ENCODE measurements at places on chromosomes 13 and 19.

DNA sequence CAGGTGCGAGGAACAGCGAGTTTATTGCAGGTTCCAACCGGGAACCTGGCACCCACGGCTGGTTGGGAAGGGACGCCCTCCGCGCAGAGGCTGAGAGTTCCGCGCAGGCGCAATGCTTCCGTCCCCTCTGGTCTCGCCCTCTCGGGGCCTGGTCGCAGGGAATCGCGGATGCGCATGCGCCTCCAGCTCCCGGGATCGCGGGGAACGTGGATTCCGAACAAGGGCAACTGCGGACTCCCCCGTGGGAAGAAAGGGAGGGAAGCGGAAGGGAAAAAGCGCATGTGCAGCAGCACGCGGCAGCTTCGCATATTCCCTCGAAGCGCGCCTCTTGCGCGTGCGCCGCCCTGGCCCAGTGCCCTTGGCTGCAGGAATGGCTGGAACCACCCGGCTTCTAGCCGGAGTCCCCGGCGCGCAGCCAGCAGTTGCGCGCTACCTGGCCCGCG lies 1.1 kb downstream of the TSSK6 start:
- DNase-seq = no peak

DNA sequence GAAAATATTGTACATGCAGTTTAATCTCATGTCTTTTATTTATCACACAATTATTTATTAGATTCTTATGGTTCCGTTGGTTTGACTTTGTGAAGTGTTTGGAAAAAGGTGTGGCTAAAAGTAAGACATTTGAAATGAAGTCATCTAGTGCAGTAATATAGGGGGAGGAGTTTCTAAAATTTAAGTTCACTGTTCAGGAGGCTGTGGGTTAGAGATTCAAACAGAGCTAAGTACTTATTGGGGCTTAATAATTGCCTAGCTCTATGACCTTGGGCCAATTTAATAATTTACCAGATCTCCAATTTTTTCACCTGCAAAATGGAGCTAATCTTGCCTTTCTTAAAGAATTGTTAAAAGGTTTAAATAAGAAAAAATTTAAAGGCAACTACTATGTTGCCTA lies 144.6 kb downstream of the NDFIP2 start:
- DNase-seq = no peak

- peak; percentile 89 for DNase-seq
Observed at GRCh38 chr13:113153810-113154748, 4.4 kb upstream of the PROZ start.

- DNase-seq = peak; percentile 34
Observed at GRCh38 chr19:14433554-14434501, 722 bp downstream of the PKN1 start.

DNA sequence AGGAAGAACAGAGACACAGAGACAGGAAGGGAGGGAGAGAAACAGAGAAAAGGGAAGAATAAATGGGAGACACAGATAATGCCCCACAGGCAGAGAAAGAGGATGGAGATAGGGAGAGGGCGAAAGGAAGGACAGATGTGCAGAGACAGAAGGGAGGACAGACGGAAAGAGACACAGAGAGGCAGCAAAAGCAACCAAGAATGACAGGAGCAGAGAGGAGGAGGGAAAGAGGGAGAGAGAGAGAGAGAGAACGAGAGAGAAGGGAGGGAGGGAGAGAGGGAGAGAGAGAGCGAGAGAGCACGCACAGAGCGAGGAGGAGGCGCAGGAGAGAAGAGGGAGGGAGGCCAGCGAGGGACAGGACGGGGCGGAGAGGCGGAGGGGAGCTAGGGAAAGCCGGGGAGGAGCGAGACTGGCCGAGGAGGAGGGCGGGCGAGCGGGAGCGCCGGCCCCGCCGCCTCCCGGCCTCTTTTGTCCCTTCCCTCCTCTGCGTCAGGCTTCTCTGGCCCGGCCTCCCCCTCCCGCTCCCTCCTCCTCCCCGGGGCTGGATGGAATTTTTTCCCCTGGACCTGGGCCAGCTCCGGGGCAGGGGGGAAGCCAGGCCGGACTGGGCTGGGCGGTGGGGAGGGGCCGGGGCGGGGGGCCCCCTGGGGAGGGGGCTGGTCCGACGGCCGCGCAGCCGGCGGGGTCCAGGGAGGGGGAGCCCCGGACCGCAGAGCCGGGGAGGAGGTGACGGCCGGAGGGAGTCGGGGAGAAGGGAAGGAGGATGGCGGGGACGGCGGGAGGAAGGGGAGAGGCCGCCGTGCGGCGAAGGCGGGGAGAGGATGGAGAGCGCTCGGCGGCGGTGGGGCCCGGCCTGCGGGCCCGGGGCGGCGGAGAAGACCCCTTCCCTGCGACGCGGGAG lies 4.2 kb upstream of the SPACA6 start:
- peak; percentile 99 for DNase-seq

- peak; percentile 41 for DNase-seq
Observed at GRCh38 chr13:94988654-94989053, 276.3 kb upstream of the SOX21 start.

DNA sequence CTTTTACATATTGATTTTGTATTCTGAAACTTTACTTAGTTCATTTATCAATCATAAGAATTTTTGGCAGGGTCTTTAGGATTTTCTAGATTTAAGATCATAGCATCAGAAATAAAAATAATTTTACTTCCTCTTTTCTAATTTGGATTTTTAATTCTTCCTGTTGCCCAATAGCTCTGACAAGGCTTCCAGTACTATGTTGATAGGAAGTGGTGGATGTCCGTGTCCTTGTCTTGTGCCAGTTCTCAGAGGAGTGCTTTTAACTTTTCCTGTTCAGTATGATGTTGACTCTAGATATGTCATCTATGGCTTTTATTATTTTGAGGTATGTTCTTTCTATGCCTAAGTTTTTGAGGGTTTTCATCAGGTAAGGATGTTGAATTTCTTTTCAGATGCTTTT lies 7.7 kb upstream of the KIR2DL4 start:
- DNase-seq = no peak

- DNase-seq = no peak
Observed at GRCh38 chr19:6350688-6351087, 10.6 kb upstream of the CLPP start.

DNA sequence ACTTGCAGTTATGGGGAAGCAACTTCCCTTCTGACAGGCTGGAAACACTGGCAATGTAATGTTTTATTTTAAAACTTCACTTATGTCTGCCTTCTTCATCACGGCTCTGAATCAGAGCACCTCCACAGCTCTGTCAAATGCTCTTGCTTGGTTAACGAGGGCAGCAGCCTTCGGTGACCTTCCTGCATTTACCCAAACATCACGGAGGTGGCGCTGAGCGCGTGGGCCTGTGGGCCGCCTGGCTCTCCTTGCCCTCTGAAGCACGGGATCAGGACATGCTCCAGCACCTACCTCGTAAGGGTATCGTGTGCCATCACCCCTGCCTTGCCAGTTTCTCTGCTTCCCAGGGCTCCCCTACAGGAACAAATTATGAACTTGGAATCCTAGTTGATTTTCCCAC lies 310.0 kb downstream of the TEX29 start:
- DNase-seq = no peak

DNA sequence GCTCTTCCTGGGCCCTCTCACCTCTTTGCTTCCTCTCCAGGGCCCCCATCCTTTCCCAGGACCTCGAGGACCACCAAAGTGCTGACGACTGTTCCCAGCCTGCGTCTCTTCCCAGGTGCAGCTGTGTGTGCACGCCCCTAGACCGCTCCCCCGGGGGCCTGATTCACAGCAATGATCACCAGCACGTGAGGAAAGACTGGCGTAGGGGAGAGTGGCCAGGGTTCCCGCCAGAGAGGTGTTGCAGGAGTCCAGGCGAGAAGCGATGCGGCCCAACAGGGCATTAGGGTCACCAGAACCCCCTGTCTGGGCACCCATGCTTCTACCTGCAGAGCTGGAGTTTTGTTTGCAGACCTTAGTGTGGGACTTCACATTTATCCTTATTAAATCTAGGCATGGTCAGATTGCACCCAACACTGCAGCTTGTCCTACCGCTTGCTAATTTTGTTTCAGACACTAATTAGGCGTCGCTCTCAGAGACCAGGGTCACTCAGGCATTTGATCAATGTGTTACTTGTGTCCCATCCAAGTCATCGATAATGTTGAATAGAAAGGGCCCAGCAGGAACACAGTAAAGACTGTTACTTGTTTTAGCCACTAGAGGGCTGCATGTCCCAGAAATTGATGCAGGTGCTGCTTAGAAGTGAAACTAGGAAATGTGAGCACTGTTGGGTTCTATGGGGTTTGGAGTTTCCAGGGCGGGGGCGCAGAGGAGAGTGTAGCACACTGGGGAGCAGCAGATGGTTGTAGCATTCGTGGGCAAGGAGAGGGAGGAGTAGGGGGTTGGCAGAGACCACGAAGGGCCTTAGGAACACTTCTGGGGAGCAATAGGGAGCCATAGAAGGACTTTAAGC lies 53.2 kb downstream of the CDADC1 start:
- DNase-seq = peak; percentile 88

- DNase-seq = no peak
Observed at GRCh38 chr19:45314708-45315245, 7.9 kb downstream of the CKM start.

DNA sequence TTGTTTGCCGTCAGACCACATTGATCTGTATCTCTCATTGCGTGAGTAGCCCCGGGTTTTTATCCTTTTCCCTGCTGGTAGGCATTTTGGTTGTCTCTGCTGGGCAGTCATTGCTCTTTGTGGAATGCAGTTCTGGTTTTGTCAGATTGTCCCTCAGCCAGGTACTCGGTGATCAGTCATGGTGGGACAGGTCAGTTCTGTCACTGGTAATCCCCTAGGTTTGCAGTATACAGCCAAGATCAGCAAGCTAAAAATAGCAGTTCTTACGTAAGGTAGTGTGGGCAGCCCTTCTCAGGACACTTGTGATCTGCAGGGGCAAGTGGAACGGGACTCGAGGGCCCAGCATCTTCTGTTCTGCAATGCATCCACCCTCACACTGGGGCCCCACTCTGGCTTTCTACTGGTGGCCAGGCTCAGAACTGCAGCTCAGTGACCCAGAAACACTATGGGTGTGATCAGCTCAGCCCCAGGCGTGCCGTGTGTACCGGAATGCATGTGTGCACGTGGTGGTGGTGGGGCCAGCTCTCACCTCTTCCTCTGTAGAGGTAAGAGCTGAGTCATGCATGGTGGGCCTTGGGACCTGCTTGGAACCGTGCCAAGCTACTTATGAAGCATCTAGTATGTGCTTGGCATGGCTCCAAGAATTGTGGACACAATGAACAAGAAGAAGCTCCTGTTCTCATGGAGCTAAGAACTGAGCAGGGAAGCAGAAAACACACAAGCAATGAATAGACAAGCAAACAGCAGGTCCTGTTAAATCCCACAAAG lies 6.3 kb downstream of the PLEKHF1 start:
- DNase-seq = no peak

DNA sequence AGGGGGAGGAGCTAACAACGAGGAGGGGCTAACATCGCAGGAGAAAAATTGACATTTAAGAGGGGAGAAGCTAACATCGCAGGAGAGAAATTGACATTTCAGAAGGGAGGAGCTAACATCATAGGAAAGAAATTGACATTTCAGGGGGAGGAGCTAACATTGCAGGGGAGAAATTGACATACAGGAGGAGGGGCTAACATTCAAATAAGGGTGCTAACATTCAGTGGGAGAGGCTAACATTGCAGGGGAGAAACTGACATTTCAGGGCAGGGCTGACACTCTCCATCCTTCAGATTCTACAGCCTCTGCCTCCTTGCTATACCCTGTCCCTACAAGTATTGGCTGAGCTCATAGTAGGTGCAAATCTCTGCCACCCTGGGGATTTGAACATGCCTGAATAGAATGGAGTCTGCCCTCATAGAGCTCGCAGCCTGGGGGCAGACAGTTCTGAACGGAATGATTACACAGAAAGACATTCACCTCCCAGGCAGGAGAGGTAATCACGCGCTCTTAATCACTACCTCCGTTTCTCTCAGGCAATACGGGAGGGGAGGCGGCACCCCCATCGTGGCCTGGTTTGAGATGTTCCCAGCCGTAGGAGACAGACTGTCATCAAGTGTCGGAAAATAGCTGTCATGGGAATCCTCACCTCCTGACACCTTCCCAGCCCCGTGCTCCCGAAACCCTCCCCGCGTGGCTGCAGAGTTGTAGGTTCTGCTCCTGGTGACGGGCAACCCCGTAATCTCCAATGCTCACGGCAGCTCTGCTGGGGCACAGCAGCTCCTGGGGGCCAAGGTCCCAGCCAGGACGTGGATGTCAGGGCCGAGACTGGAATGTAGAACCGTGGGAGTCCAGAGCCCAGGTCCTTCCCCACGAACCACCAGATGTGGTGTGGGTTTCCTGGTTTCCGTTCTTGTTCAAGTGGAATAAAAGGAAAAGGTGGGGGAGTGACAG lies 9.5 kb downstream of the GPR32 start:
- DNase-seq = no peak

DNA sequence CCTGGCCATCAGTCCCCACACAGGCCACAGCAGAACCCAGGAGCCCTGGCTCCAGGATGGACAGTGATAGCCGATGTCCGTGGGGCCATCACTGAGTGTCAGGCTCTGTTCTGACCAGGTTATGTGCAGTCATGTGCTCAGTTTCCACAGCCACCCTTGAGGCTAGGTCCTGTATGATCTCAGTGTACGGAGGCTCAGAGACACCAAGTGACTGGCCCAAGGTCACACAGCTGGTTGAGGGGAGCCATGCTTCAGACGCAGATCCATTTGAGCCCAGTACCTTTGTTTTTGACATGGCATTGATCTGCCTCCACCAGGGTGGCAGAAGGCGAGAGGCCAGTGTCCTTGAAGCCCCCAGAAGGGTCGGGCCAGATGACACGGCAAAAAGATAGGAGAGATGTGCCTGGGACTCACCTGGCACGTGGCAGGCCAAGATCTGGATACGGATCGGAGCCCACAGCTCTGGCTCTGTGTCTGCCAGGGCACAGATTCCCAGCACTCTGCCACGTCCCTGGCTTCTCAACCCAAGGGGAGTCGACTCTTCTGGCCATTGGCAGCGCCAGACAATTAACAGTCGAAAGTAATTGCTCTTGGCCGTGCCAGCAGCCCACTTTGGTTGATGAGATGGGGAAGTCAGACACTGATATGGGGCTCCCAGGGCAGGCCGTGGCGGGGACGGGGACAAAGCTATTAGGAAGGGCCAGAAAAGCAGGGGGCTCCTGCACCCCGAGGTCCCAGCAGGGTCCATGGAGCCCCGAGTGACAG lies 15.6 kb downstream of the EVI5L start:
- no peak for DNase-seq

- DNase-seq = no peak
Observed at GRCh38 chr19:55611983-55612645, 6.7 kb downstream of the ZNF865 start.
